ENCODE measurements at places on chromosomes 2 and 18.

- DNase-seq = no peak
Measured at GRCh38 chr2:143582046-143582747, 453.0 kb downstream of the ARHGAP15 start.

GRCh38 chr2:109644571-109645275, 30.6 kb downstream of the SOWAHC start:
- DNase-seq = no peak

DNA sequence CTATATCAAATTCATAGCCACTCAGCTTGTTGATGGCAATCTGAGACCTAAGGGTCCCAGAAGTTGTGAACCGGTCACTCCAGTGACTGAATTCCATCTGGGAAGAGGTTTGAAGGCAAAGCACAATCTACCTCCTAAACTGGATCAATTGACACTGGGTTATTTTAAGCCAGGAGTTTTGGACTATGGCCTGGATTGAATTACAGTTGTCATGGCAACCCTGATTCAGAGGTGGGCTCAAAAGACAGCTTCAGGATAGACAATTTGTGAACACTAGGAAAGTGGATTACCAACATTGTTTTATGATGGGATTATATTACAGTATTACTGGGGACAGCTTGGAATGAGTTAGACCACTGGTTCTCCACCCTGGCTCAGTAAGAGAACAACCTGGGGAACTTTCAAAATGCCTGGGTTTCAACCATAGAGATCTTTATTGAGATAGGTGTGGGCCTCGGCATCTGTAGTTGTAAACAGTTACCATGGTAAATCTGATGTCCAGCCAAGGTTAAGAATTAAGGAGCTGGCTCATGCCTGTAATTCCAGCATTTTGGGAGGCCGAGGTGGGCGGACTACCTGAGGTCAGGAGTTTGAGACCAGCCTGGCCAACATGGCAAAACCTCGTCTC, 58.8 kb downstream of the MFSD6 start:
- DNase-seq = no peak

DNA sequence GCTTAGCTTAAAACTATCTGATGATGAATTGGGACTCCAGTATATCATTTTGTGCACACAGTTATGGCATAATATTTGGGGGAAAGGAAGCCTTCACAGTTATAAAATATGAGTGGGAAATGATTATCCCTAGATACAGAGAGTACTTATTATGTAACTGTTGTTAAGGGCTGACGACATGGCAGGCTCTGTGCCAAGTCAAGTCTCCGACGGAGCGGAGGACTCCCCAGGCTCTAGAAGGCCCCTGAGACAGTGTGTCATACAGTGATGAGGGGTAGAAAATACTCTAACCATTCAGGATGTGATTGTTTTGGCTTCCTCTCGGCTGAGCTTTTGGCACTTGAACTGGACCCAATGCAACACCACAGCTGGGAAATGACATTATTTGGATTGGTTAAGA, 211.8 kb downstream of the SLC8A1 start:
- no peak for DNase-seq

GRCh38 chr18:54991981-54992380, 32.7 kb upstream of the CCDC68 start:
- DNase-seq = no peak

DNA sequence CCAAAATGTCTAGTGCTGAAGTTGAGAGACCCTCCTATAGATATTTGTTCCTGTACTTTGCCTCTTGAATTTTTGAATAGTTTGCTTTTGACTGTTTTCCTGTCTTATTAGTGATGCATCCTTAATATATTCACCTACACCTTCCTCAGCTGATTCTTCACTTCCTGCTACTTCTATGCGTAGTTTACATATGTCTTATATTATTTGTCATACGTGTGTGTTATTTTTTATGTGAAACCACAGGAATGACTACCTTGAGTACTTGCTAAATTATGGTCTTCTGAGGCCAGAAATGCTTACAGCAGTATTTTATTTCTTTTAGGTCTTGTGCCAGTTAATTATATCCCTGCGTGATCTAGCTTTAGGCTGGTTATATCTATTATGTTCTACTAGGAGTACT, 9.9 kb downstream of the UBE2E3 start:
- no peak for DNase-seq

DNA sequence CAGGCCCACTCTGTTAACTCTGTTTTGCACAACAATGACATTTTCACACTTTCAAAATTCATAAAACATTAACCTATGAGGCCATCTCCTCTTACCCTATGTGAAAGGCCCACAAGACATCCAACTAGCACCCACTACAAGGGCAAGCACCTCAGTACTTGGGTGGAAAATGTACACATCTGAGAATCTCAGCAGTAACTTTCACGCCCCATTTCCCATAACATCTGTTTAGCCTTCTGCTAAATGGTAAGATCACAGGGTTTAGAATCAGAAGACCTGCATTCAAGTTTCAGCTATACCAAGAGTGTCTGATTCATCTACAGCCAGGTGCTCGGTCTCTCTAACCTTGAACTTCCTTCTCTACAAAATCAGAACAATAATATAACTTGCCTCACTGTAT, 89.2 kb downstream of the SP100 start:
- no peak for DNase-seq

- DNase-seq = no peak
Measured at GRCh38 chr2:53036196-53036595, 731.4 kb upstream of the CHAC2 start.

GRCh38 chr2:9548506-9548905, 7.1 kb downstream of the ADAM17 start:
- no peak for DNase-seq

DNA sequence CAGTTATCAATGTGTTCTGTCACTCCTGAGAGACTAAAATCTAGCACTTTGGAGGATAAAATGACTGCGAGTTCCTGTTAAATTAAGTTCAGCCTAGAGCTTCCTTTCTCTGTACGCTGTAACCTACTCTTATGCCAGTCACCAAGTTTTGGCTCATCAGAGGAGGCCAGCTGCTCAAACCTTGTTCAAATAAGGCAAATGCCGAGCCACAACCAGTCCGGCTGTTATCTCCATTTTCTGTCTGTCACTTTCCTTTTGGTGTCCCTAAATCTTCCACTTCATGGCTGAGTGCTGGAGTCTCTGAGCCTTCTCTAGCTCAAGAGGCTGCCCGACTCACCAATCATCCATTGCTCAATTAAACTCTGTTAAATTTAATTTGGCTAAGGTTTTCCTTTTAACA, 33.5 kb upstream of the PXDN start:
- no peak for DNase-seq

GRCh38 chr2:237307474-237307873, 106.5 kb downstream of the COL6A3 start:
- no peak for DNase-seq

DNA sequence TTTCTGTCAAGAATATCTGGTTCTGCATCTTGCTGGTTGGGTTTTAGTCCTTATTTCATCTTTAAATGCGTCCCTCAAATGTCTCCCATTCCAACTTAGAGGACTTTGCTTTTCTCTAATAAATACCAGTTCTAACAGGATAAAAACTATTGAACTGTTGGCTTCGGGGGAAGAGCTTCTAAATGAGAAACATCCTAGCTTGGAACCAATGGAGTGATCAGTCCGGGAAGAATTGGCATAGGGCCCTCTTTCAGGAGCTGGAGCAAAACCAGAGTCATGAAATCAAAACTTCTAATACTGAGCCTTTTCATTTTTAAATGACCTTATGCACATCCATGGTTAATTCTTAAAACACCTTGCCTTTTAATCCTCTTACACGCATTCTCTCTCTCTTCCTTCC, 401.6 kb upstream of the SMIM21 start:
- DNase-seq = no peak

DNA sequence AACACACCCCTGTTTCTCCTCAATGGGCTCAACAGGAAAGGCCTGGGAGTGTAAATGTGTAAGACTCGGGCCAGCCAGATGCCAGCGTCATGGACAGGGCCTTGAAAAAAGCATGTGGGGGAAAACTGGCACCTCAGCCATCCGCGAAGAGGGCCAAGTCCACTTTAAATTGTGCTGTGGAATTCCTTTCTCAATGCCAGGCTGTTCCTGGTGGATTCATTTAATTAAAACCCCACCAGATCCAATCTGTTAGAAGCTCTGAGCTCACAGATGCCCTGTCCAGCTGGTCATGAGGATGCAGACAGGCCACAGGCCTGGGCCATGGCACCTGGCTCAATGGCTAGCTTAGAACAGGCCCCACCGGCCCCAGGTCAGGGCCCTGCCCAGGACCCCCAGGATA, 24.8 kb downstream of the KCNK3 start:
- no peak for DNase-seq

- DNase-seq = no peak
Measured at GRCh38 chr2:149363958-149364357, 33.6 kb downstream of the LYPD6 start.

DNA sequence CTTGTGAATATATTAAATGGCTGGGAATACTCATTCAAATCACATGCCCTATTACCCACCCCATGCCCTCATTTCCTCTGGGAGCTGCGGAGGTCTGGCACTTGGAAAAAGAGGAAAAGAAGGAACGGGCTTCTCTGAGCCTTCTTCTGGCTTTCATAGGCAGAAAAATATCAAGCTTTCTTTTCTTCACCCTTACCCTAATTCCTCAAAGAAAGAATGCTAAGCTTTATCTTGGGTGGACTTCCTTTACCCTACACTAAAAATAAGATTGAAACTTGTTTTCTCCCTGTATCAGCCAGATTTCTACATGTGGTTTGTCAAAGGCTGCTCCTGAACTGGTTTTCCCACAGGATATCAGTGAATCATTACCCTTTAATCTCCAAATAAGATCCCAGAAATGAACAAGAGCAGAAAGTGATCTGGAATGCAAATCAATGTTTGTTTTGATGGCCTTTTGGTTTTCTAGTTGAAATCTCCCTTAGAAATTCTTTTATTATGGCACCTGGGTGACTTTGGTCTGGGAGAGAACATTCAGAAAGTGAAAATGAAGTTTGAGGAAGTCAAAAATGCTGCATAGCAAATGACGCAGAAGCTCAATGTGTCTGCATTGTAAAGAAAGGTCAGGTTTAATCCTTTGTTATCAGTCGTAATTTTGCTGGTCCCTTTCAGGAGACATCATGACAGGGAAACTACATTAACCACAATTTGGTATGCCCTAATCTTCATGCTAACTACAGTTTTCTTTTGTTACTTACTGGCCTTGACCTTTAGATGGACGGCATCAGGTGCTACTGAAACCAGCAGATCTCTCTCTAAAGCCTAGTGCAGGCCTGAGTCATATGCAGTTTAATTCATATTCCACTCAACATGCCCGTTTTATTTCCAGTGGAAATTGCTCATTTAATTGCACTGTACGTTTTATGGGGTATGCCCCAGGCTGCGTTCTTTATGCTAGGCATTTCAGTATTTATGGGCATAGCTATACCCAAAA, 46.6 kb upstream of the HNRNPA3 start:
- no peak for DNase-seq

GRCh38 chr2:34096562-34097171, 497.6 kb upstream of the FAM98A start:
- DNase-seq = no peak

- no peak for DNase-seq
Measured at GRCh38 chr2:72024451-72025175, 123.0 kb downstream of the CYP26B1 start.

DNA sequence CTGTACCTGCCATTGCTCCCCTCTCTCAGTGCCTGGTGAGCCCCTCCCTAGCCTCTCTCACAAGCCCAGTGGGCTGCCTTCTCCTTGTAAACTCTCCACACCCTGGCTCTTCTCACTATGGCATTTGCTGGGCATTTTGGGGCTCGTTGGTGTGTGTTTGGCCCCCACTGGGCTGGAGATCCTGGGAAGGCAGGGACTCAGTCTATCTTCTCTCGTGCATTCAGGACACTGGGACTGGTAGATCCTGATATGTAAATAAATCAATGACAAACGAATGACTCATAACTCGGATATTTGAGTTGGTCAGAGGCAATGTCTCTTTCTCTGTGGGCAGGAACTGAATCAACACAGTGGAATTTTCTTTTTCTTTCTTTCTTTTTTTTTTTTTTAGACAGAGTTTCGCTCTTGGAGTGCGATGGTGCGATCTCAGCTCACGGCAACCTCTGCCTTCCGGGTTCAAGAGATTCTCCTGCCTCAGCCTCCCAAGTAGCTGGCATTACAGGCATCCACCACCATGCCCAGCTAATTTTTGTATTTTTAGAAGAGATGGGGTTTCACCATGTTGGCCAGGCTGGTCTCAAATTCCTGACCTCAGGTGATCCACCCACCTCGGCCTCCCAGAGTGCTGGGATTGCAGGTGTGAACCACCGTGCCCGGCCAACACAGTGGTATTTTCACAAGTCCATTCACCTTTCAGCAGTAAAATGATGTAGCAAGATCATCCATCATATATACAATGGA, 144.6 kb upstream of the SPRED2 start:
- no peak for DNase-seq

GRCh38 chr2:134327367-134327766, 73.5 kb downstream of the MGAT5 start:
- DNase-seq = no peak

All from activated T-helper 1 cell treated with anti-CD3 and anti-CD28 coated beads, Interleukin-2, amount 50 U/mL, for 16 hours (primary cell).